ENCODE measurements at places on chromosomes 16 and 17.

GRCh38 chr16:70705056-70705455, 19.2 kb upstream of the MTSS2 start:
- peak; percentile 25 for DNase-seq

GRCh38 chr17:49339354-49339753, 22.7 kb downstream of the ZNF652 start:
- DNase-seq = no peak

- DNase-seq = peak; percentile 86
Observed at GRCh38 chr16:15493466-15494180, 59.2 kb downstream of the BMERB1 start.

GRCh38 chr17:12756786-12757185, 32.5 kb upstream of the ARHGAP44 start:
- no peak for DNase-seq

GRCh38 chr17:59335685-59336084, 4.2 kb downstream of the YPEL2 start:
- DNase-seq = no peak

DNA sequence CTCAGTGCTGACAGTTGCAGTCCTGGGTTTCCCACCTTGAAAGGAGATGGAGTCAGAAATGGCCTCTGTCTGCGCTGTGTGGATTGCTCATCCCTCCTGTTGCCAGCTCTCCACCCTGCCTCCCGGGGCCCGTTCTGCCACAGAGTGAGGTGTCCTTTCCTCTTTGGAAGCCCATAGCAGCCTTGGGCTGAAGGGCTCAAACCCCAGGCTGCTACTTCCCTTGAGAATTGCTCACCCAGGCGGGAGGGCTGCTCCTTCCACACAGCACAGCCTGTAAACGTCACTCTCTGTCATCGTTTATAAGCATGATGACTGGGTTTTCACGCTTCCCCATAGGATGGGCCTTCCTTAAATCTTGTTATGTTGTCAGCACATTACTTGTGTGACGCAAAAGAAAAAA, 62.7 kb downstream of the FOXK2 start:
- no peak for DNase-seq

DNA sequence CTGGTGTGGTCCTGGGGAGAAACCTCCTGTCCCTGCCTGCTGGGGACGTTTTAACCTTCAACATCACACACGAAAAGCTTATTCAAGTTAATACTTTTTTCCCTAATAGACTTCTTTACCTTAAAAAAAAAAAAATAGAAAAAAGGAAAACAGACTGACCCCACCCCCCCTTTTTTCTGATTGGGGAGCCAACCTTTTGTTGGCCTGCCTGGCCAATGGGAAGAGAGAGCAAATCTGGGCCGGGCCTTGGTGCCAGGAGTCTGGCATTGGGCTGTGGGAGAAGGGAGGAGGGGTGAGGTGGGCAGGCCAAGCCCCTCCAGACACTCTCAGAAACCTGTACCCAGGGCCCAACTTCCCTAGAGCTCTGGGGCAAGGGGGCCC, 3.0 kb downstream of the CBX8 start:
- no peak for DNase-seq

All from stromal cell of bone marrow (primary cell).